ENCODE measurements at places on chromosomes 4 and X. TPM values are rescaled to one million over a fixed set of nuclear protein-coding genes. Genes with fewer than 3 reads are reported as not detected.

DNA sequence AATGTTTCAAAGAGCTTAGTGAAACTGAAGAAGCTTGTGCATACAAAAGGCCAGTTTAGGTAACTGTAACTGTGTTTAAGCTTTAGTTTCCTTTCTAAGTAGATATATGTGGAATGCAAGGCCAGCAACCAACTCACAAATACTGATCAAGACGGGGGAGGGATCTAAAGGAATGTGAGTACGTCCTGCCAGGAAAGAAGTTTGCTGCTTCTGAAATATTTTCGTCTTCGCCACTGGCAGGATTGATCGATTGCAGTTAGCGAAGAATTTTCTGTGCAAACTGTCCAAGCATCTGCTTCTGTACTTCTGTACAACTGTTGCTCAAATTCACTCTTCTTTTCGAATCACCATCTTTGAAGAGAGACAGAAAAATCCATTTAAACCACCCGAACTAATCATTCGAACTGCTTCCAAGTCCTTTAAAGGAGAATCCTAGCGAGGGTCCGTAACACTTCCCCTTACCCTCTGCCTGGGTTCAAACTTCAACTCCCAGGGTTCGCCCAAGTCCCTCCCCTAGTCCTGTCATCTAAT is 373 bp upstream of the INTS6L start:
- no peak for DNase-seq

GRCh38 chr4:108477527-108478108 is 142.8 kb upstream of the RPL34 start:
- no peak for DNase-seq

TLR2 gene
- total RNA-seq = 2.7 TPM

PF4V1 gene
- total RNA-seq = not detected

SEC31A gene
- total RNA-seq = 130 TPM

UGT8 gene
- total RNA-seq = 0.93 TPM

All from naive thymus-derived CD8-positive, alpha-beta T cell (primary cell).